ENCODE measurements at places on chromosomes 5 and 9. TPM values are rescaled to one million over a fixed set of nuclear protein-coding genes. Genes with fewer than 3 reads are reported as not detected.

- no peak for DNase-seq
Measured at GRCh38 chr5:24742334-24742733, 97.6 kb upstream of the CDH10 start.

DNA sequence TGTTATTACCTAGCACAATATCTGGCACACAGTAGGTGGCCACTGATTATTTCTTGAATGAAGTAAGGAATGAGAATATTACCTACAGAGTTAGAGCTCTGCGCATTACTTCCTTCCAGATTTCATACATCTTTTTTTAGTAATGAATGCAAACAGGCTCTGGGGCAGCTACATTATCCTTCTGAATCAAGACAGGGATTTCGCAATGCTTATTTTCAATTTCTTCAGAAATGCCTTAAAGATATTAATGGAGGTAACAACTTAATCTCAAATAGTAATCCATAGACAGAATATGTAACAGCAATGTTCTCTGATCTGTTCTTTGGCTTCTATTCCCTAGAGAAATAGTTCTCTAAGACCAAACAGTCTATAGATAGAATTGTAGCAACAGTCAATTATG is 32.6 kb downstream of the CDKN2A start:
- no peak for DNase-seq

GRCh38 chr5:161064297-161064696 is 212.3 kb upstream of the ATP10B start:
- DNase-seq: no peak

DNA sequence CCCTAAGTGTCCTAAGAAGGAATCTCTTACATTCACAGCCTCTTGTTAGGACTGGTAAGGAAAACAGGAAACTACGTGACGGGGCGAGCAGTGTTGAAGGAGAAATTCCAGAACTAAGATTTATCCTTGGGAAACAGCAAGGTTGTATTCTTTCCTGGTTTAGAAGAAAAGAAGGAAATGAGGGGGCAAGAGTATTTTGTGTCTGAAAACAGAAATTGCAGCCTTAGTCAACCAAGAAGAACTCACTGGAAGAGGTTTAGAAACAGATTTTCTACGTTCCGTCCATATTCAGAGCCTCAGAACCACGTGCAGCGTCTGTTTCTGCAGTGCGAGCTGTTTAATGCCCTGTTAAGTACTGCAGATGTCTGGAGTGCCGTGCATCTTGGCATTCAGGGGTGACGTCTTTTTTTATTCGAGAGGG is 75.2 kb downstream of the GOLPH3 start:
- DNase-seq: no peak

Gene LCP2
- polyA plus RNA-seq: 11.7 TPM

- no peak for DNase-seq
Measured at GRCh38 chr5:1418238-1418920, 26.9 kb downstream of the SLC6A3 start.

Gene EFNA5
- not detected for polyA plus RNA-seq

DNA sequence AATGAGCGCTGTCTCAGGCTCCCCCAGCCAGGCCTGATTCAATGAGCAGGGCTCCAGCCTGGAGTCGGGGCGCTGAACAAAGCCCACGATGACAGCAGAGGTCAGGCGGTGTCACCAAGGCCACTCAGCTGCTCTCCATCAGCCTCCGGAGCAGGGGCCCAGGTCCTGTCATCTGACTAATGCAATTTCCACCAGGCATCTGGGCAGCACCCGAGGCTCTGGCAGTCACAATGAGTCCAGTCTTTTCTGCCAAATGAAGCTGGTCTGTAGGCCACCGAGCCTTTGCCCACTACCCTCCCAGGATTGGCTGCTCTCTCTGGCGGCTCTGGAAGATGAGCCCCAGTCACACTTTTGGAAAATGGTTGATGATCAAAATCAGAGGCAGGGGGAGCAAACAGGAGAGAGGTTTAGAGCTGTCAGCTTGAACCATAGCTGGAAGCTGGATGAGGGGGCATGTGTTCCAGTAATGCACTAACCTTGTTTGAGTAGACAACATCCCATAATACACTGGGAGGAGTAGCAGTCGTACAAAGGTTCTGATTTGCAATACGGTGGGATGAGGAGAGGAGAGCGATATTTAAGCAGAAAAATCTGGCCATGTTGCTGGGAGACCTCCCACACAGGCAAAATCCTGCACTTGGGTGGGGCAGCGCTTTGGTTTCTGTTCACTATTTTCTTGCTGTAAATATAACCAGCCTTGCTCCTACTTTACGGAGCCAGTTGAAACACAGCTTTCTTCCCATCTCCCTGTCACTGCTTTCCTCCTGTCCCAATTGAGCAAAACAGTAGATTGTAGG is 306.4 kb upstream of the PANK3 start:
- DNase-seq: no peak

DNA sequence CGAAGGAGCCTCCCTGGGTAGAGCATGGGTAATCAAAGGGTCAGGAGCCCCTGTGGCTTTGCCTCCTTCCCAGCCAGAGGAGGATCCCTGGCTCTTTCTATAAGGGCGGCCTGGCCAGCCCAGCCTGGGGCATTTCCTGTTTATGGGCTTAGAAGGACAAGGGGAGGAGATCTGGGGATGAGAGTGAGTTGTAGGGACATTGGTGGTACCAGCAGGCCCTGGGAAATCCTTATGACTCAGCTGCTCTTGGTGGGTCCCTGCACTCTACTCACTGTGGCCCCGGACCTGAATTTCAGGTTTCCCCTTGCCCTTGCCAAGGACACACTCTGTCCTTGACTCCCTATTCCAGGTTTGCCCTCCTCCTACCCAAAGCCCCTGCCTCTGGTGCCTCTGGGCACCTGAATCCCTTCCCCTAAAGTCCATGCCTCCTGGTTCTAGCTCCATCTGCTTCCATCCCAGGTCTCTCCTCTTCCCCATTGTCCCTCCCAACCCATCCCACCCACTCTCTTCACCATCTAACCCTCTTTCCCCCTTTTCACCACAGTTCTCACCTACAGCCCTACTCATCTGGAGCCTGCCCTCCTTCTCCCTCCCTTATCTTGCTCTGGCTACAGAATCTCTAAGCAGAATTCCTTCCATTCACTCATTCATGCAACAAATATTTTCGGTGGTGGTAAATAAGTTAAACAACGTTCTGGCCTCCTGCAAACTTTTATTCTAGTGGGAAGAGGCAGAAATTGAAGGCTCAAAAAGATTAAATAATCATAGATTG is 34.9 kb downstream of the PCDH1 start:
- DNase-seq: no peak

DNA sequence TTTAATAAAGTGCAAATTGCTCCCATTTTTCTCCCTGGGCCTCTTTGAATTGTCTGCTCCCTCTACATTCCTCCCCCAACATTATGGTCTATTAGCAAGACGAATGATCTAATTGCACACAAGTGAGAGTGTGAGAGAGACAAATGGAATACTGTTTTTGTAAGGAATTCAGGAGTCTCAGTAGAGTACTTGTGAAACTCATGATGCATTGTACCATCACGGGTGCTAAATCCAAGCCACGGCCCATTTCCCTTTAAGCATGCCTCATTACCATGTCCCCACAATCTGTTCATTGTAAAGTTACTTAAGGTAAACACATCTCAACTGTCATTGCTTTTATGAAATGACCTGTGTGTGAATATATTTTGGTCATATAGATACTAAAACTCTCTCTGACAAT is 62.8 kb downstream of the CD180 start:
- DNase-seq: no peak

DNA sequence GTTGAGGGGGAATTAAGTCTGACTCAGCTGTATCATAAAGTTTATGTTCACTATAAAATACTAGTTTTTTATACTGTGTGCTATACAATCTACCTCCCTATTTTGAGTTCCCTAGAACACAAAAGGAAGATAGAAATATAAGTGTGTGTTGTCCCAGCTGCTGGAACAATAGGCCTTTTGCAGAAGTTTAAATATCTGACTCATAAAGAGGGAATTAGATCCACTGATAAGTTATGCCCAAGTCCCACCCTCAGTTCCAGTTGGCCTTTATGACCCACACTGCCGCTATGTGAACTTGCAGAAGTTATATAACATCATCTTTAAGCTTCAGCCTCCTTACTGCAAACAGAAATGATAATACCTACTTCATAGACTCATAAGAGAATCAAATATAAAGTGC is 88.5 kb upstream of the DAB2 start:
- DNase-seq: no peak

GRCh38 chr5:80184235-80185023 is 71.4 kb downstream of the SERINC5 start:
- DNase-seq: no peak

DNA sequence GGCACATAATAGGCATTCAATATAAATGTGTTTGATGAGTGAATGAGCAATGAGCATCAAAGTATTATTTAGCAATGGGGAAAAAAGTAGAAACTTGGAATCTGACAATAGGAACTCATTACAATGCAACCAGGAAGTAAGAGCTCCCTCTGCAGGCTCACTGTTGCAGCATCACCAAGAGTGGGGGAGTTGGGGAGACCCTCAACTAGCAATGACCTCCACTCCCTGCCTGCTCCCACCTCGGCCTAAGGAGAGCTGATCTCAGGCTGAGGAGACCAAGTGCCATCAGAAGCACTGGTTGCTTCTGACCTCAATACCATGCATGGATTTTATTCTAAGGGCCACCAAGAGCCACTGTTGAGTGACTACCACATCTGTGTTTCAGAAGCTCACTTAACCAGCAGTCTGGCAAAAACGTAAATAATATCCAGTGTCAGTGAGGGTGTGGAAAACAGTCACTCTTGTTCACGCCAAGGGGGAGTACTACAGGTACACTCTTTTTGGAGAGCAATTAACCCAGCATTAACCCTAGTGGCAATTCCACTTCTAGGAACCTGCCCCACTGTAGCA is 8.0 kb downstream of the VDAC1 start:
- DNase-seq: peak; percentile 45

GRCh38 chr9:5468850-5469249 is 18.5 kb downstream of the CD274 start:
- no peak for DNase-seq

DNA sequence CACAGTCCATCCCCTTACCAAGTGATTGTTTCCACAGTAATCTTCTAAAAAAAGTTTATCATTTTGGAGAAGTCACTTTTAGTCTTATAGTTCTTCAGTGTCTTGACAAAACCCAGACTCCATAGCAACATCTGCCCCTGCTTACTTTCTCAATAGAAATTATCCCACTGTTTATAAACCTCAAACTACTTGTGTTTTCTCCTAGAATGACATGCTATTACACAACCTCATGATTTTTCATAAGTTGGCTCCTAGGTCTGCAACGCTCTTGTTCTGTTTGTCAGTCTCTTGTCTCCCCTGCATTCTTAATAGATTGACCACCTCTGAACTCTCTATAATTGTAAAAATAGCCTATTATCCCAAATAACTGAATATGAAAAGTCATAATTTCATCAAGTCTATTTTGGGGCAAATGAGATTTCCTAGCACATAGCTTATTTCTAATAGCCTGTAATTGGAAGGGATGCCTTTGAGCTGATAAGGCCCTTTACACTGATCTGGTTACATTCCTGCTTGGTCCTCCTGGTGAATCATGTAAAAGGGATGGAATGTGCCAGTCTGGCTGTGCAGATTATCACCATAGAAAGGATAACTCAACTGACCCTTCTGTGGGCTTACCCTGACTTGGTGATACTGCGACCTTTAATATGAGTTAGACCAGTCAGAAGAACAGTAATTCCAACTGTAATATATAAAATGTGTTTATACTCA is 69.6 kb downstream of the CHSY3 start:
- DNase-seq: no peak

GRCh38 chr9:114694719-114695269 is 12.8 kb upstream of the TEX48 start:
- DNase-seq: no peak

DNA sequence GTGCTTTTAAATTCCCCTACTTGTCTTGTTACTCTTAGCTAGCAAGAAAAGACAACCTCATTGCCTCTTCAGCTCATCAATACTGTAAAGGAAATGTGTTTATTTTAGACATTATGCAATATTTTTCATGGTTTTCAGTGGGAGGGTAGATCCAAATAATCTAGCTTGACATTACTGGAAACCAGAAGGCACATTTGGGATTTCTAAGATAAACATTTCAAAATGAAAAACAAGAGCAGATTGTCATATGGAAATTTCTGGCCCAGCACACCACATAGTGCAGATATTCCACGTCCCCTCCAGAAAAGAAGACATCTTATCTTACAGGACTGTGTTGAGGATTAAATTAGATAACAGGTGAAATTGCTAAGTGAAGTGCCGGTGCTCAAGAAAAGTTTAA is 296.9 kb downstream of the MSX2 start:
- DNase-seq: no peak

GRCh38 chr9:136194540-136194939 is 10.4 kb downstream of the LHX3 start:
- no peak for DNase-seq

DNA sequence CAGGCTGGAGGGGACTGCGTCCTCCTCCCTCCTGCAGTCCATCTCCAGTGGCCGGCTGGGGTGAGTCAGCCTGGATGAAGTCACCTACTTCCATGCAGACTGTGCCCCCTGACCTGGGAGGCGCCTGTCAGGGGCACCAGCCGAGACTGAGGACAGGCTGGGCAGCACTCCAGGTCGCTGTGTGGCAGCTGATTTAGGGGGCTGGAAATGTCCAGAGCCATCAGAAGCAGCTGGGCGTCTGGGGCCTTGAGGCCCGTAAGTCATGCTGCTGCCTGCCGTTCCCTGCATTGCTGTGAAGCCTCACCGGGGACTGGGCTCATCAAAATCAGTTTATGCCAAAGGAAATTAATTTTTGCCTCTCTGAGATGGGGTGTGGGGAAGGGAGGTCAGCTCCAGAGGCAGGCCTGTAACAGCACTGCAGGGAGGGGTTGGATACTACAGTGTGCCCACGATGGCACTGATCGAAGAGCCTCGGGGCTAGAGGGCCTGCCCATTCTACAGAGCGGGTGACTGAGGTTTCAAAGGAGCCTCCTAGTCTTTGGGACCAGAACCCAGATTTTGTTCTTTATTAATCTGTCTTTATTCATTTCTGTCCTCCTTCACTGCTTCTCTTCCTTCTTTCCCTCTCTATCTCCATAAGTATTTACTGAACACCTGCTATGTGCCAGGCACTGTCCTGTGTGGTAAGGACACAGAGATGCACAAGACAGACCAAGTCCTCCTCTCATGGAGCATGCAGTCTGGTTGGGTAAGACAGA is 70.4 kb upstream of the PSD2 start:
- DNase-seq: no peak

DNA sequence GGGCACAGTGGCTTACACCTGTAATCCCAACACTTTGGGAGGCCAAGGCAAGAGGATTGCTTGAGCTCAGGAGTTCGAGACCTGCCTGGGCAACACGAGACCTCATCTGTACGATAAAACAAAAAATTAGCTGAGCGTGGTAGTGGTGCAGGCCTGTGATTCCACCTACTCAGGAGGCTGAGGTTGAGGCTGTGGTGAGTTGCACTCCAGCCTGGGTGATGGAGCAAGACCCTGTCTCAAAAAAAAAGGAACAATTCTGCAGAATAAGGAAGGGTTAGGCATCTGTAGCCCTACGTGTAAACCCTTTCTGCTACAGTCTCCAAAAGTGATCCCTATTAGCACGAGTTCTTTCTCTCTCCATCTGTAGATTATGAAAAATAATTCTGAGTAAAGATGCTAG is 19.9 kb downstream of the CDC26 start:
- no peak for DNase-seq
